ENCODE measurements at places on chromosomes 13 and 19.

DNA sequence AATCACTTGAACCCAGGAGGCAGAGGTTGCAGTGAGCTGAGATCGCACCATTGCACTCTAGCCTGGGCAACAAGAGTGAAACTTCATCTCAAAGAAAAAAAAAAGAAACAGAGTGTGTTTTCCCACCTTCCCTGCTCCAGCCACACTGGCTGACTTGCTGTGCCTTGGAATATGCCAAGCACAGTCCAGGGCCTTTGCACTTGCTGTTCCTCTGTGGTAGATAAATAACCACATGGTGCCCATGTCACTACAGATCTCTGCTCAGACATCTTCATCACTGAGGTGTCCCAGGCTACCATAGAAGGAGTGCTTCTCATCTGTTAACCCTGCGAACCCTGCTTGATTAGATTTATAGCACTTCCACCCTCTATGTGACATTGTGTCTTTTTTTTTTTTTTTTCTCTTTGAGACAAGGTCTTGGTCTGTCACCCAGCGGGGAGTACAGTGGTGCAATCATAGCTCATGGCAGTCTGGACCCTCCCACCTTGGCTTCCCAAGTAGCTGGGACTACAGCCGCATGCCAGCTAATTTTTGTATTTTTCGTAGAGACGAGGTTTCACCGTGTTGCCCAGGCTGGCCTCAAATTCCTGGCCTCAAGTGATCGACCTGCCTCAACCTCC, 10.4 kb downstream of the SMARCA4 start:
- DNase-seq, result no peak

GRCh38 chr13:98657506-98658085, 80.7 kb upstream of the STK24 start:
- DNase-seq, result no peak

GRCh38 chr19:3836887-3837286, 32.0 kb downstream of the ZFR2 start:
- no peak for DNase-seq

GRCh38 chr13:23979361-23980159, 82.3 kb upstream of the C1QTNF9B start:
- DNase-seq, result no peak

- no peak for DNase-seq
These were observed 11.9 kb upstream of the IL17D start for GRCh38 chr13:20691616-20692015.
